ENCODE measurements at places on chromosomes 4 and X. TPM values are rescaled to one million over a fixed set of nuclear protein-coding genes. Genes with fewer than 3 reads are reported as not detected.
A peak's percentile ranks its signal among the peaks of the same experiment; 100 is the strongest.

The PLCXD1 gene
- 34.8 TPM for total RNA-seq

- no peak for DNase-seq
Observed at GRCh38 chrX:100687546-100687945, 43.5 kb downstream of the SRPX2 start.

DNA sequence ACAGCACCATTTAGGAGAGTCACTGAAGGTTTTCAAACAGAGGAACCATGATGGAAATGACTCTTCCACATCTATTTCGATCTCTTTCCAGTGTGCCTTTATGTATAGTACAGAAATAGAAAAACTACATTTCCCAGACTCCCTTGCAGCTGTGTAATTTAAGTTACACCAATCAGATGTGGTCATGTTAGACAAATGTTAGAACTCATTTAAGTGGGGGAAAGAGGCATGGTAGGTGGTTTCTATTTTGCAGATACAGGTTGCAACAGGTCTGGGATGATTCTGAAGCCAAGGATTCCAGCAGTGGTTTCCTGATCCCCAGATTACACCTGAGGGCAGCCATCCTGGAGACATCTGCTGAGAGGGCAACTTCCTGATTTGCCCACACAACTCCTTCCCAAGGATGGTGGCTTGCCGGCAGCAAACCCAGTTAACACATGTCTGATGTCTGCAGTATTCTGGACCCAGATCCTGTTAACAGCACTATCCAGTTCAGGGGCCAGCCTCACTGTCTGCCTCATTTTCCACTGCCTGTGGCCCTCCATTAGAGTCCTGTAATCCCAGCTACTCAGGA, 38.7 kb upstream of the PDK3 start:
- no peak for DNase-seq

The SAGE1 gene
- not detected for total RNA-seq

- DNase-seq = peak; percentile 67
Observed at GRCh38 chrX:40175511-40176350, 78.0 kb upstream of the BCOR start.

- no peak for DNase-seq
Observed at GRCh38 chr4:143531788-143532491, 18.4 kb downstream of the SMARCA5 start.

The EXOC1L gene
- total RNA-seq = not detected

- DNase-seq = no peak
Observed at GRCh38 chr4:126611900-126612299, 1020.9 kb upstream of the INTU start.

The SSX5 gene
- total RNA-seq = not detected
